ENCODE measurements at places on chromosomes 6 and 20.

DNA sequence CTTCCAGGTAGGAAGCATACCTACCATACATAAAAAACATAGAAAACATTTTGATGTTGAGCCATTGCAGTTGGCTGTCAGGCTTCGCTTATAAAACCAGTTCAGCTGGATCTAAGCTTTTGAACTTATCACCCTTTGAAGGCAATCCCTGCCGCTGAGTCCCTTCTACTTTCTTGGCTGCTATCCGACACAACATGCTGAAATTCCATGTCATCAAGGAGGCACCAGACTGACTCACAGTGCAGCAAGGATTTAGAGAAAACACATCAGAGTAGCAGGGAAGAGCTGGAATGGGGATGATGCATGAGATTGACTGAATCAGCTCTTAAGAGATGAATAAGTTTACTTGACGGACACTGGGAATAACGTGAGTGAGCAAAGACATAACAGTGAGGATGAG is 135.0 kb upstream of the MAN1A1 start:
- peak; percentile 5 for DNase-seq

- no peak for DNase-seq
Observed at GRCh38 chr6:16575655-16576054, 185.6 kb downstream of the ATXN1 start.

GRCh38 chr20:1427457-1428054 is 34.7 kb upstream of the FKBP1A start:
- peak; percentile 80 for DNase-seq

DNA sequence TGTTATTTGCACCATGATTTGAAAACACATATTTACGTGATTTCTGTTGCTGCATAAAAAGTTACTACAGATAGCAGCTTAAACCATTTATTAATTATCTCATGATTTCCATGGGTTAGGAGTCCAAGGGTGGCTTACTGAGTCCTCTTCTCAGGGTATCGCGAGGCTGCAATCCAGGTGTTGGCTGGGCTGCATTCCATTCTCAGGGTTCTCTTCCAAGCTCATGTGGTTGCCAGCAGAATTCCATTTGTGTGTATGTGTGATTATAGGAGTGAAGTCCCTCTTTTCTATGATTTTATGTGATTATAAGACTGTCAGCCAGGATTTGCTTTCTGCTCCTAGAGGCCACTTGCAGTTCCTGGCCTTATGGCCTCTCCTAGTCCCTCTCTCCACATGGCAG is 135.1 kb downstream of the FAM83B start:
- DNase-seq: no peak

- DNase-seq: no peak
Observed at GRCh38 chr6:142802124-142802523, 142.9 kb downstream of the HIVEP2 start.

DNA sequence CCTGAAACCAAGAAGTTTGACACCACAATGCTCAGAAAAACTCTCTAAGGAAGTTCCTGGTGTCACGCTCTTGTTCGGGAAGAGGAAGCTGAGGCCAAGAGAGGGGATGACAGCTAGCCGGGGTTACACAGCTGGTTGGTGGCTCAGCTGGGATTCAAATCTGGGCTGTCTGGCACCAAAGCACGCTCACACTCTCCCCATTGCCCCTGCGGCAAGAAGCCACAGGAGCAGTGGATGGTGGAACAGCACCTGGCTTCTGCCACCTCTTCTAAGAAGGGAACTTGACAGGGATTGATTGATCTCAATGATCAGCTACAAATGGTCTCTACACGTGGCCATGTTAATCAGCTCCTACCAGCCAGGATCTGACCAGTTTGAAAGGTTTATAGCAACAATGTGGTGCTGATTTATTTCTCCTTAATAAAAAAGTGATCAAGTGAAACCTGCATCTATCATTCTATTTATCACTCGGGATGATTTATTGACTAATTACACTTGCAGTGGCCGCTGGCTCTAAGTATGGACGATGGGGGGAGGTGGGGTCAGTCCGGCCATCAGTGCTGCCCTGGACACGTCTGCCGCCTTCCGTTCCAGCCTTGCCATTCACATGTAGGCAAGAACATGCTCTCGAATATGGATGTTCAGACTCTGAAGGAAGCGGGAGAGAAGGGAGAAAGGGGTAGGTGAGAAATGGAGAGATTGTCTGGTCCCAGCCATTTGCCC is 71.9 kb upstream of the TOP1 start:
- no peak for DNase-seq

GRCh38 chr6:33722103-33722623 is 10.7 kb upstream of the UQCC2 start:
- DNase-seq: no peak

DNA sequence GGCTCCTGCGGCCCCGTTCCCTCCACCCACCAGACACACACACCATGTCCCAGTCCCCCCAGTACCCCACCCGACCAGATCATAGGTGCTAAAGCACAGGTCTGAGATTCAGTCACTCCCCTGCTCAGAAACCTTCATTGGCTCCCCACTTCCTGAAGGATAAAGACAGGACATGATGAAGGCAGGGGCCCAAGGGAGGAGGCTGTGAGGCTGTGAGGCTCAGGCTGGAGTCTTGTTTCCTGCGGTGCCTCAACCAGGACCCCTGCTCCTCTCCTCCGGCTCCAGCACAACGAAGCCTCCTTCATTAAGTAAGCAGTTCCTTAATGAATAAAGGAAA is 81.1 kb downstream of the NCR2 start:
- no peak for DNase-seq

- DNase-seq: no peak
Observed at GRCh38 chr20:9999645-10000044, 35.1 kb upstream of the ANKEF1 start.

GRCh38 chr20:63743210-63743970 is 3.8 kb downstream of the SLC2A4RG start:
- no peak for DNase-seq

DNA sequence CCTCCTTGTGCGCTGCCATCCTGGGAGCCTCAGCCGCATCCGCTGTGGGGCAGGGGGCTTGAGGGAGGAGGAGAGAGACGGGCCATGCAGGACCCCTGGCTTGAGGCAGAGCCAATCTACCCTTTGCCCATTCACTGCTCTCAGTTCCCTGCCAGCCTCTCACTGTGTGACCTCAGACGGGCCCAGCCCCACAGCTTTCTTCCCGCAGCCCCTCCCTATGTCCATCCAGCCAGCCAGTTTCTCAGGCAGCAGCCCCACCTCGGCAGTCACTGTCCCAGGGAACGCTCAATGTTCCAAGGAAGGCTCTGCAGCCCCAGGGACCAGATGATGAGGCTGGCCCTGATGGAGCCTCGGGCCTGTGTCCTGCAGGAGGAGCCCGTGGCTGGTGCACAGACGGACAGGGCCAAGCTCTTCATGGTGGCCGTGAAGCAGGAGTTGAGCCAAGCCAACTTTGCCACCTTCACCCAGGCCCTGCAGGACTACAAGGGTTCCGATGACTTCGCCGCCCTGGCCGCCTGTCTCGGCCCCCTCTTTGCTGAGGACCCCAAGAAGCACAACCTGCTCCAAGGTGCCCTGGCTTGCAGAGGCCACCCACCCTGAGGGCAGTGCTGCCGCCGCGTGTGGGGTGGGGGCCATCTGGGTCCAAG is 3.9 kb upstream of the TNFRSF6B start:
- no peak for DNase-seq

GRCh38 chr6:74287932-74288331 is 591.9 kb downstream of the CD109 start:
- no peak for DNase-seq

Data from neural progenitor cell (in vitro differentiated cells).